Astrocyte of the spinal cord (primary cell): ENCODE measurements at places on chromosomes 13 and 19.

DNA sequence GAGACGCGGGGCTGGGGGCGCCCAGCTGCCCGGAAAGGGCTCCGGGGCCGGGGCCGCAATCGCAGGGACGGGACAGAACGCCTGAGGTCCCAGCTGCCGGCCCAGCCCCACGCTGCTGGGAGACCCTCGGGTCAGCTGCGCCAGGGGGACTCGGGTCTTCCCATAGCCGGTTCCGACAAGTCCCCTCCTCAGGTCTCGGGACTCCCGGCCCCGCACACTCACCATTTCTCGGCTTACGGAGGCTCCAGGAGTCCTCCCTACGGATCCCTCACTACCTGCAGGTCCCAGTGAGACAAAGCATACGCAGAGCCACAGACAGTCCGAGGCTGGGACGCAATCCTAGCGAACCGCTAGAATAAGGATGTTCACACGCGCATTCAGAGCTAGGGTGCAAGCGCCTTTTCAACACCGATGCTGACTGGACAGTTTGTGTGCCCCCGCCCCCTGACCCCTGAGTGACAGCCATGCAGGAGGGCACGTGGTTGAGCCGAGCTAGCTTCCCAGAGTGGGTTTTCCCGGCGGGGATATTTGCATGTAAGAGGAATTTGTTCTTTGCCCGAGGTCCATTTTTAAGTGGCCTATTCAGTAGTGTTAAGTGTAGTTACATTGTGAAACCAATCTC is 13.6 kb downstream of the ZNF490 start:
- no peak for DNase-seq

- no peak for DNase-seq
Measured at GRCh38 chr13:35964011-35964862, 166.9 kb downstream of the DCLK1 start.

DNA sequence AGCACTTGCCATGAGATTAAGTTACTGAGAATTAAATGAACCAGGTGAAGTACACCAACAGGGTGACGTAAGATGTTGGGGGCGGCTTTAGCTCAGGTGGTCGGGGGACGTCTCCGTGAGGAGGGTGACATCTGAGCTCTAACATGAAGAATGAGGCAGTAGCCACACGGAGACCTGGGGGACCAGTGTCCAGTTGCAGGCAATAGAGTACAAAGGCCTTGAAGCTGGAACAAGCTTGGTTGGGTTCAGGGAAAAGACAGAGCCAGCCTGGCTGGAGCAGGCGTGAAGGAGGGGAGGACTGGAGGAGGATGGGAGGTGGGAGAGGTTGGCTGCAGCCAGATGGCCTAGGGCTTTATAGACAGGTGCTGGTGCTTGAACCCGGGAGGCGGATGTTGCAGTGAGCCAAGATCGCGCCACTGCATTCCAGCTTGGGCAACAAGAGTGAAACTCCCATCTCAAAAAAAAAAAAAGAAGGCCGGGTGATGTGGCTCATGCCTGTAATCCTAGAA is 1.6 kb downstream of the SPINT2 start:
- DNase-seq = no peak

DNA sequence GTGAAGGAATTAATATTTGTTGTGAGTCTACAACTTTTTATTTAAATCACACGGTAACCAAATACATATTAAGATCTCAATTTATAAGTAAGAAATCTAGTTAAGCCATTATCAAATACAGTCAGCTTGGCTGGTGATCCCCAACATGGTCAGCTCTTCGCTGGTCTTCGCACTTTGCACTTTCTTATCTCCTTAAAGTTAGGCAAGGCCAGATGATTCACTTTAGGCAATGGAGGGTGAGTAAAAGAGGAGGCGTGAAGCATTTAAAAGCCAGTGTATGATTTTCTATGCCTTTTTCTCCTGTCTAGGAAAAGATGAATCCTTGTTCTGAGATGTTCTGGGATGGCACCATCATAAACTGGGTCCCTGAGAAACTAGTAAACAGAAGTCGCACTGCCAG is 793.7 kb upstream of the ARGLU1 start:
- no peak for DNase-seq

GRCh38 chr19:3785938-3786824 is at the start of gene MATK:
Gene MATK, minus strand, starts transcription at chr19:3786381. Its CDS starts 1,246 bp downstream, at chr19:3785135.
- DNase-seq = no peak

DNA sequence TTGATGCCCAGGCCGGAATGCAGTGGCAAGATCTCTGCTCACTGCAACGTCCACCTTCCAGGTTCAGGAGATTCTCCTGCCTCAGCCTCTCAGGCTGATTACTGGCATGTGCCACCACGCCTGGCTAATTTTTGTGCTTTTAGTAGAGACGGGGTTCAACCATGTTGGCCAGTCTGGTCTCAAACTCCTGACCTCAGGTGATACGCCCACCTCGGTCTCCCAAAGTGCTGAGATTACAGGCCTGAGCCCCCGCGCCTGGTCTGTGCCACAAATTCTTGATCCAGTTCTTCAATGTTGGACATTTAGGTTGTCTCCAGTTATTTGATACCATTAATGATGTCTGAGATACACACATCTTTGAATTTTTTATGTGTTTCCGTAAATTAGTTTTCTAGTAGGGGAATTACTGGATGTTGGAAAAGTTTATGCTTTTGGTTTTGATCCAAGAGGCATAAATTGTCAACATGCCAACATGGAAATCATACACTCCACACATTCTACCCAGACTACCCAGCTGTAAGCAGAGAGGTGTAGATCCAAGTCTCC is 525 bp upstream of the COG3 start:
- no peak for DNase-seq

GRCh38 chr13:82791035-82791434 is 1091.2 kb downstream of the SLITRK1 start:
- DNase-seq = no peak

DNA sequence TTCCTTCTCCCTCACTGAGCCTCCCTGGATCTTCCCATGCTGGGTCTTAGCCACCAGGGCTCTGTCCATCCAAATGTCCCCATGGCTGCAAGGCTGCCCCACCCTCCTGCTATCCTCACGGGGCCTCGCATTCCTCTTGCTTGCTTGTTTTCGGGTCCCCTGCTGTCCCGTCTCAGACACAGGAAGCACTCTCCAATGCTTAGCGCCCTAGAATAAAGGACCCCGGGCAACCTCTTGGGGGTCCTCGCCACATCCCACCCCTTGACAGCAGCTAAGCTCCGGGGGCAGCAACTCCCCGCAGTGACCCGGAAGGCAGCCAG is 23.7 kb downstream of the SH3GL1 start:
- no peak for DNase-seq

- DNase-seq = no peak
Measured at GRCh38 chr19:55346725-55347441, 7.2 kb downstream of the KMT5C start.

- DNase-seq = no peak
Measured at GRCh38 chr13:106915146-106915545, 347.2 kb upstream of the ARGLU1 start.

DNA sequence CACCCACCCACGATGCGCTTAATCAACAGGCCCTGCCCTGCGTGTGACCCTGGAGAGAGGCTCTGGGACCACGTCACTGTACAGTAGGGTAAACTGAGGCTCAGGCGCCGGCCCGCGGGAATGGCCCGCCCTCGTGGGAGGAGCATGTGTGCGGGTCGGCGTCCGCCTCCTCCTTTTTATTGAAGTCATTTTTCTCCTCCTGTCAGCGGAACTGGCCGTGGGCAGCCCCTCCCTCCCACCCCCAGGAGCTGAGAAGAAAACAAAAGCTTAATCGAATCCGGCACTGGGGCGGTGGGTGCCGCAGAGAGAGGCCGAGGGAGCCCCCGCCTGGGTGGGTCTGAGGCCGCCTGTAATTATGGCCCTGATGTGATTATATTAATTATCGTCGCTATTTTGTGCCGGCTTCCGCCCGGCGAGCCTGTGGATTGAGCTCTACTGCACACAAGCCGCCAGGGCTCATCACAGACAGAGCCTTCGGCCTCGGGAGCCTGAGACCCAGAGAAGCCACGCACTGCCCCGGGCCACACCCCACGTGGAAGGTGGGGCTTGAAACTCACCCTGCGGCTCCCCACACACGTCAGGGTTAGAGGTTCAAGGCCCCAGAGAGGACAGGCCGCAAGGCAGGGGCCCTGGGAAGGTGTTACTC is 7.0 kb downstream of the C2CD4C start:
- no peak for DNase-seq

DNA sequence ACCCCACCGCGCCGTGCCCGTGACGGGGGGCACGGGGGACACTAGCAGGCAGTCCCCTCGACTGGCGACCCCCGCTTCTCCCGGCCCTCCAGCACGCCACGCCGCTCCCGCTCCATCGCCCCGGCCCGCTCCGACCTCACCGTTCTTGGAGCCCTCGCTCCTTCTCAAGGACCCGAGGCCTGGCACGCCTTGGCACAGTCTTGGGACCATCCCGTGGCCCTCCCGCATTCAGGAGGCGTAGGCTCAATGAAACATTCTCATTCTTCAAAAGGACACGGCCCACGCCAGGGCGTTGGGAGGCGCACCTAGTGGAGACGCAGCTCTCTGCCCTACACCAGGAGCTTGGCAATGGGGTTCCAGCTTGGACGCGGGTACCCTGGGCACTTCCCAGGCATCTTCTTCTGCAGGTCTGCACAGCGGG is 473 bp upstream of the CERS1 start:
- DNase-seq = no peak

GRCh38 chr19:2970201-2970835 is 7.0 kb upstream of the TLE6 start:
- DNase-seq = no peak

DNA sequence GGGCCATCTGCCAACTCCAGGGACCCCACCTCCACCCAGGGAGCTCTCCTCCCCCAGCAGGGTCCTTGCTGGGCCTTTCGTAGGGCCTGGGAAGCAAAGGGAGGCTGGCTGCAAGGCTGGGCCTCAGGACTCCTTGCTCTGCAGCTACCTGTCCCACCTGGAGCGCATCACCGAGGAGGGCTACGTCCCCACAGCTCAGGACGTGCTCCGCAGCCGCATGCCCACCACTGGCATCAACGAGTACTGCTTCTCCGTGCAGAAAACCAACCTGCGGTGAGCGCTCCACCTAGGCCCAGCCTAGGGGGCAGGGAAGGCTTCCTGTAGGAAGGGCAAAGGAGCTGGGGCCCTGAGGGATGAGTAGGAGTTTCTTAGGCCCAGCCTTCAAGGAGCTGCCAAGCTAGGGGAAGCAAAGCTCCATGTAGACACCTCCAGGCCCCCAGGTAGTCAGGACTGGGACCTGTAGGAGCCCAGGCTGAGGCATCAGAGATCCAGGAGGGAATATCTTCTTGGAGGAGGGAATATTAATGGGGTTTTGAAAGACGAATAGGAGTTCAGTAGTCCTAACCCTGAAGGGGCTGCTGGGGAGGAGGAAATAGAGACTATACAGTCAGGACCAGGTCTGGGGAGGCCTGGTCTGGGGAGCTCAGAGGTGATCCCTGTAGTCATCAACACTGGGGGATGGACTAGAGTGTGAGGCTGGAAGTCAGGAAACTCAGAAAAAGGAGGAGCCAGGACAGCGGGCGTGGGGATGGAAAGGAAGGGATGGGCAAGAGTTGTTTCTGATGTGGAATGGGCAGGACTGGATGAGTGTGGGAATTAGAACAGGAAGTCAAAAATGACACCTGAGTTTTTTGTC is 16.0 kb downstream of the GNA15 start:
- no peak for DNase-seq

DNA sequence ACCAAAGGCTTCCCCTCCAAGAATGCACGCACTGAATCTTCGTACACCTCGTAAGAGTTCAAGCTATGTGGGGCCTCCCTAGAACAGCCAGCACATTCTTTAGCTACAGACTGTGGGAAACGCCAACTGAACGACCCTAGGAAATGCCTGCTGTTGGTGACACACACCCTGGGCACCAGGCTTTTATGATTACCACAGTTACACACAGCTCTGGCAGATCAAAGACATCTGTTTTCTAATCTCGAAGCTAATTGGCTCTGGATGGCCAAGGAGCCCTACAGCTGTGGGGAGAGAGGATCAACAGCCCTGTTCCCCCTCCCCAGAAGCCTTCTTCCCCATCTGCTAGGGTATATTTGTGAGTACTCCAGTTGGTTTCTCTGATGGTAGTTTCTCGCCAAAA is 123.0 kb downstream of the COL4A1 start:
- no peak for DNase-seq

DNA sequence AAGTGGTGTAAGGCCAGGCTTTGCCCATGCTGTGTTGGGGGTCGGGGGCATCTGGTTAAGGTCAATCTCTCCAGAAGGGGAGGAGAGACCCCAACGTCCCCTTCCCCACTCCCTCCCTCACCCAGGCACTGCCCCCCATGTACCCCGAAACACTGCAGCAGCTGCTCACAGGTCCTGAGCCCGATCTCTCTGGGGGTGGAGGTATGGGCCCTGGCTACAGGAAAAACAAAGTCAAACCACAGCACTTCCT is 10.2 kb downstream of the CAPN12 start:
- no peak for DNase-seq

DNA sequence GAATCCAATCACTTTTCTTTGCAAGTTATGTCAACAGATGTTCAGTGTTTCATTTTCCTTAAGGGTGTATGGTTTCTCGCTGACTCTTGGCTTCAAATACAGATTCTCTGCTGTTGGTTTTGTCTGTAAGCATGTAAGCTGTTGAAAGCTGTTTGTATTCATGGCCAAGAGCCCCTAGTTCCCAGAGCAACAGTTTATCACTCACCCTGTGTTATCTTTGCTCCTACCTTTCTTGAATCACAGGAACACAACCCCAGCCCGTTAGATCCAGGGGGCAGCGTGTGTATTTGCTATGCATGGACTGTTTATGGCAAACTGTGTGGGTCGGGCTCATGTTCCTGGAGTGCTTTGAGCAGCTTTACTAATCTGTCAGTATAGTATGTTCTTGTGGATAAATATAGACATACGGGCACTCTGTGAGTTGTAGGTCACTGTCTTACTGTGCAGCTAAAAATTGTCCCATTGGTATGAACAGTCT is 28.9 kb downstream of the FRY start:
- DNase-seq = no peak

- DNase-seq = no peak
Measured at GRCh38 chr13:85174291-85174690, 624.9 kb downstream of the SLITRK6 start.

DNA sequence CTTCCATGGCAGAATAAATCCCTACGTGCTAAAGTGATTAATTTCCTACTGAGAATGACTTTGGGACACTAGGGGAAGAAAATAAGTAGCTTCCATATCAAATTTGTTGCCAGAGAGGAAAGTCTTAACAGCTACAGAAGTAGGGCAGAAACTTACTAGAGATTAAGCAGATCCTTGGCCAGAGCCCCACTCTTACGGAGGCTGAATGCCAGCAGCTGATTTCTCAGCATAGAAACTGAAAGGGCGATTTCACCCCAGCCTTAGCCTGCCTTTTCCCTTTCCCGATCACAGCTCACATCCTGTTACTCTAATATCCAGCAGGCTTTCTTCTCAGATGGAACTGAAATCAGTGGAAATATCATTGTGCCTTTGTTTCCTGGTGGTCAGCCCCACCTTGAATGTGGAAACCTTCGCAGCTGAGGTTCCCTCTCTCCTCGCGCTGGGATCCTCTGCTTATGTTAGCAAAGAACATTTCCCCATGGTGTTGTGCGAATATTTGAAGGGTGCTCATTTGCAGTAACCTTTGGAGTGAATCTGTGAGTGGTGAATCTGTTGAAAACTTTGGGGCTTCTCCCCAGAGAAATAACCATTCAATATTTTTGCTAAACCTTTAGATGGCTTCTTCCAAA is 8.4 kb downstream of the FAM124A start:
- DNase-seq = peak; percentile 51
